ENCODE measurements at places on chromosomes 3 and 15.

- DNase-seq = no peak
Measured at GRCh38 chr15:80036071-80036470, 23.4 kb upstream of the ZFAND6 start.

DNA sequence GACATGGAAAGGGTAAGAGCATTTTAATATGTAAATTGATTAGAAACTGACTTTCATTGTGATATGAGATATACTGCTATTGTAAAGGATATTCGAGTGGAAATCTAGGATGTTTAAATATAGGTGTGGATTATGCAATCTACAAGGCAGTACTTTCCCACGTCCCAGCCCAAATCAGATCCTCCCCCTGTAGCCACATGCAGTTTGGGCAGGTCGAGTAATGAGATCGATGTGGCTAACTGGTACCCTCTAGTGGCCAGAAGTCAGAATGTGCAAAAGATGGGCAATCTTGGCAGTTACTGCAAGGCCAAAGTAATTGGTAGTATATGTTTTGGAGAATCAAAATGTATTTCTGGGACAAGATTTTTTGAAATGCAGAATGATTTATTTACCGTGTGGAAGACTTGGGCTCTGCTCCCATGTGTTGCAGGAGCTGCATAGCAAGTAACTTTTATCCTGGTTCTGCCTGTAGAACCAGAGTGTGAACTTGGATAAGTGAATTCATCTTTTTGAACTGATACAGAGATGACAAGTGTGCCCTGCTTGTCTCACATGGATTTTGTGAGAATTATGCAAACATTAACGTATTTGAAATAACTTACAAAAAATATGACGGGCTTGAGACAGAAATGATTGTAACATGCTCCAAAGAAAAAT lies 94.5 kb upstream of the ADAMTSL3 start:
- DNase-seq = peak; percentile 40

- DNase-seq = no peak
Measured at GRCh38 chr3:12188328-12188648, 29.6 kb upstream of the TIMP4 start.

DNA sequence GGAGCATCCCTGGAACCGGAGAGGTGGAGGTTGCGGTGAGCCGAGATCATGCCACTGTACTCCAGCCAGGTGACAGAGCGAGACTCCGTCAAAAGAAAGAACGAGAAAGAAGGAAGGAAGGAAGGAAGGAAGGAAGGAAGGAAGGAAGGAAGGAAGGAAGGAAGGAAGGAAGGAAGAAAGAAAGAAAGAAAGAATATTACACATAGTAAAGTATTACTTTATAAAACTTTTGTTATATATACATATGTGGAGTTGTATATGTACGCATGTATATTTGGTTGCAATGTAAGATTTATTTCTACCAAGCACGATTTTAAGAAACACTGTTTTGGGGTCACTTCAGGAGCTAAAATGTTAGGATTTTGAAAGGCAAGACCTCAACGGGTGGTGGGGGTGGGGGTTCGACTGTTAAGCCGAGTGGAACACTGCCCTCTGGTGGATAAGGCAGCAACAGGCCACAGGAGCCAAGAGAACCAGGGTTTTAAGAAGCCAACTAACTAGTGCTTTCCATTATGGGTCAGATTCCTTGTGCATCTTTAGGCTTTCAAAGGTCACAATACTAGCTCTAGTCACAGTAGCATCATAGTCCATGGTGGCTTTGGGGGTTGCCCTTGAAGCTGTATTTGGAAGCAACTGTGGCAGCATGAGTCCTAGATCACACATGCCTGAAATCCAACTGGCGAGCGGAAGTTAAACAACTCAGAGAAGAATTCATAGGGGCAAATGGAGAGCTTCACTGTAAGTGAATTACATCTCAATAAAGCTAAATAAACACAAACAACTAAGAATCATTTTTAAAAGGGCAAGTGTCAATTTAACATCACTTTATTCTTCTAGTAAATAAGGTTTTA lies 22.5 kb downstream of the GLB1 start:
- peak; percentile 73 for DNase-seq

- no peak for DNase-seq
Measured at GRCh38 chr3:43609406-43609805, 12.4 kb downstream of the ANO10 start.

DNA sequence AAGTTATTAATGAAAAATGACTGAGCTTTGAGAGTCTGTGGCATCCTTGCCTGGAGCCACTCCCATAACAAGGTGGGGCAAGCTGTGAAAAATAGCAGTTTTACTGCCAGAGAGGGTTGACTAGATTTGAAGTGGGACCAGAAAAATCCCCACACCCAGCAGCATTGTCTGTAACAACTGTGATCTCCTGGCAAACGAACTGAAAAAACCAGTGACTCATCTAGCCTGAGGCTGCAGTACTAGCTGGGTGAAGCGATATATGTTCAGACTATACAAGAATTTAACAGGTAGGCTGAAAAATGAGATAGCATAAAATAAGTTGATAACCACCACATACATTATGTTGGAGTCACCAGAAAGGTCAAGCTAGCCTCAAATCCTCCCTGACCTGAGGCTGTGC lies 64.0 kb downstream of the DPH6 start:
- peak; percentile 1 for DNase-seq

- no peak for DNase-seq
Measured at GRCh38 chr3:30577788-30578187, 28.6 kb upstream of the TGFBR2 start.

GRCh38 chr3:187689984-187690383 lies 12.4 kb downstream of the RTP2 start:
- no peak for DNase-seq

DNA sequence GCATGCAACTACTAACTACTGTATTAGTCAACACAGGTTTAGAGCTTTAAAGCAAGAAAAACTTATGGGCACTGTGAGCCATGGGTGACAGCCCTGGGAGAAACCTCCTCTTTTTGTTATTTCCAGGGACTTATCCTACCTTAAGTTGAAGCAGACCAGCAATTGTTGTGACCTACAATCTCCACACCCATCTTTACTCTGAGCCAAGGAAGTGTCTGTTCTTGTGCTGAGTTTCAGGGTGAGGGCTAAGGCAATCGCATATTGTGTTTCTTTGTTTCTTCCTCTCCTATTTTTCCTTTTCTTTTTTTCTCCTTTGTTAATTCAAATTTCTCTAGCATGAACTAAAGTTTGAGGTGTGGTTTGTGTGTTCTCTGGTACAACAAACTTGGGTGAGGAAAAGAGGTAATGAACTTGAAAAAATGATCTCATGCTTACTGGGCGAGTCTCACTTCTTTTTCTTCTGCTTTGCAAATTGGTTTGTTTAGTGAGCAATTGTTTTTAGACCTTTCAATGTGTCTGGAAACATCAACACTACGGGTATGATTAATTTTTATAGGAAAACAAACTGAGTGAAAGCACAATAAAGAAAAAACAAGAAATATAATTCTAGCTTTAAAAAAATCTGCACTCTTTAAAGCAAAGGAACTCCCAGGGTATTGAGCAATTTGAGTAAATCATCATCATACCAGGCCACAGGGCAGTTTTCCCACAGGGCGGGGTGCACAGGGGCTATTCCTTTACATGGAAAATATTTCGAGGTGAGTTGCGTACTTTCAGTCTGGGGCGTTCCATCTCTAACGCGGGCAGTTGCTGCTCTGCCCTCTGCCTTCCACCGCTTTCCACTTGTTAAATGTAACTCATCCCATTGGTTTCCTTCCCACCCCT lies 2.7 kb downstream of the UPK1B start:
- no peak for DNase-seq

DNA sequence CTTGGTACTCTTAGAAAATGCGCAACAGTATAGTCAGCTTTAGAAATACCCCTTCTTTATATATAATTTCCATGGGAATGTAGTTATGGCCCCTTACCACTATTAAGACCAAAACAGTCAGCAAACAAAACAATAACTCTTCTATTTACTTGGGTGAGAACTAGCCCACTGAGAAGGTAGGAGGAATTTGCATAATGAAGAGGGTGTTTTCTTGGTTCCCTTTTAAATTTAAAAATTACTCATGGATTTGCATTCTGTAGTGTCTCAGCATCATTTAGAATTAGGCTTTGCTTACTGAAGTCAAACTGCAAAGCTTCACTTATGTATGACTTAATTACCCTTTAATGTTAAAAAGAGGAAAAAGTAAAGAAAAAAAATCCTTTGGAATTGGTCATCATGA lies 350.8 kb downstream of the PTPRG start:
- no peak for DNase-seq

- DNase-seq = no peak
Measured at GRCh38 chr3:161163297-161163696, 57.8 kb upstream of the NMD3 start.

GRCh38 chr15:42736178-42736792 lies 643 bp downstream of the CDAN1 start:
- peak; percentile 2 for DNase-seq

DNA sequence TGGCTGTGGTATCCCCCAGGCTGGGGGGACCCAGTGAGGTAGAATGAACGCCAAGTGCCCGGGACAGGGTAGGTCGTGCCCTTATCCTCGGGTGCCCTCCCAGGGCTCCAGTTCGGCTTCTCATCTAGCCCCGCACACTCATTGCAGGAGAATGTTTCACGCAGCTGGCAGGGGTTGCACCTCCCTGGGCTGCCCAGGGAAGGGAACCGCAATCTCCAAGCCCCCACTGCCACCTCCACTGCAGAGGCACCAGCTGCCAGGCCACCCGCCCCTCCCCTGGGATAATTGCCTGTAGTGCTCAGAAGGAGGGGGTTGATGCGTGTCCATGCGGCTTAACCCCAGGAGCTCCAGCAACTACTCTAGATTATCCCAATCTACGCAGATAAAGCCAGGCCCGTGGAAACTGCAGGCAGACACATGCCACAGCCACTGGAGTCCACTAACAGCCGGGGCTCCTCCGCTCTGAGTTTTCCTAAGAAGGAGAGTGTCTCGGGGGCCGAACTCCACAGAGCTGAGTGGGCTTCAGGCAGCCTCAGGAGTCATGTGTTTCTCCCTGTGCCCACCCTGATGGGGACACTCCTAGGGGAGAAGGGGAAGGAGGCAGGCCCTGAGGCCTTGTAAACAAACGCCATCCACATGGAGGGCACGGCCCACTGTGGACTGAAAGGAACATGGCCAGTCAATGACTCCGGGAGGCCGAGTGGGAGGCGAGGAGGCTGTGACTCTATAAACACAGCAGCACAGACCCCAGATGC lies 137.2 kb upstream of the IQSEC1 start:
- DNase-seq = no peak

DNA sequence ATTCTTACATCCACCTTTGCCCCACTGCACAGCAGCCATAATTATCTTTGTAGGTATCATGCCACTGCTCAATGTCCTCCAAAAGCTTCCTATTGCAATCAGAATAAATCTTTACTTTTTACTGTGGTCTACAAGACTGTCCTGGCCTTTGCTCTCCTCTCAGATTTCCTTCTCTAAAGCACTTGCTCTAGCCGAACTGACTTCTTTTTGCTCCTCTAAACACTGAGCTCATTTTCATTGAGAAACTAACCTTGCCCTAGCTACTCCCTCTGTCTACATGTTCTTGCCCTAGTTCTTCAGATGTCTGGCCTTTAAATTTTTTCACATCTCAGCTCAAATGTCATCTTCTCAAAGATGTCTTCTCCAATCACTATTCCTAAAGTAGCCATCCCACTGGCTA lies 342.8 kb downstream of the TBC1D5 start:
- no peak for DNase-seq

- no peak for DNase-seq
Measured at GRCh38 chr3:22453906-22454535, 703.0 kb upstream of the ZNF385D start.

- no peak for DNase-seq
Measured at GRCh38 chr3:124558991-124559845, 171.0 kb upstream of the UMPS start.

GRCh38 chr15:89335298-89336041 lies 846 bp upstream of the POLG start:
- peak; percentile 43 for DNase-seq

GRCh38 chr3:171566803-171567422 lies 106.7 kb upstream of the TNIK start:
- peak; percentile 68 for DNase-seq

- DNase-seq = no peak
Measured at GRCh38 chr3:2741516-2741915, 368.7 kb downstream of the IL5RA start.

Measured in CD4-positive, alpha-beta T cell treated with Interleukin-12 subunit alpha and Interleukin-12 subunit beta, for 1 hour (primary cell).